ENCODE measurements at places on chromosomes 11 and 22.

DNA sequence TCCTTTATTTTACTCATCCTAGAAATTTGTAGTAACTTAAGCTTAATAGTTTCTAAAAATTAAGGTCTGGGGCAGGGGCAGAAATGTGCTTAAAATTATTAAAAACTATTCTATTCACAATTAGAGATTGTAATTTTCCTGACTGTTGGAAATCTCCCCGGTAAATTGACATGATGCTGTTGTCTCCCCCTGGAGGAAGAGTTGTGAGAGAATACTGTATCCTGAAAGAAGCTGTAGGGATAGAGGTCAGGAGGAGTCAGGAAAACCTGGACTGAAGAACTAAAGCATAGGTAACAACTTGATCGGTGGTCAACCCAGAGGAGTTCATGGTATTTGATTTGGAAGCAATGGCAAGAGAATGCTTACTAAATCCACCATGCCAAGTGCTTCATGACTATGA lies 16.2 kb upstream of the ESAM start:
- no peak for DNase-seq

DNA sequence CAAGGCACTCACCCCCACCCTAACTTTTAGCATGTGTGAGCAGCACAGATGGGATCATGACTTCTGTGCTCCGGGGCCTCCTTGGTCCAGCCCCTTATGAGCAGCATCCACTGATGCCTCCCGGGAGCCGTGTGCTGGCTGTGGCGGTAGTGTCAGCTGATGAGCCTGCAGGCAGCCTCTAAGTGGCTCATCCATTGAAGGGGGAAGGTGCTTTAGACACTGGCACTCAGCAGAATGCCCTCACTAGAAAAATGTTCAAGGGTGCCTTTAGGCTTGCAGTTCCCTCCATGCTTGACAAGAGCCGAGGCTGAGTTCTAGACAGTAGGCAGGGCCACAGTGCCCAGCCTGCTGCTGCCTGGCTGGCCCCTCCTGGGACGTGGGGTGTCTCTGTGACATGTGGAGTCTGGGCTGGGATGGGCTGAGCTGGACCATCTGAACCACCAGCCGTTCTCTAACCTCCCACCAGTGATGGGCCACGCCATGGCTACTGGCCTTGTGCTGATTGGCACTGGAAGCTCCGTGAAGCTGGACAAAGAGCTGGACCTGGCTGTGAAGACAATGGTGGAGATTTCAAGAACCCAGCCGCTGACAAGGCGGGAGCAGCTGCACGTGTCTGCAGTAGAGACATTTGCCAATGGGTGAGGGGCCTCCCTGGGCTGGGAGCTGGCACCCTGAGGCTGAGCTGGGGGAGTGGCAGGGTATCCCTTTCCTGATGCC lies 5.8 kb downstream of the TTC38 start:
- no peak for DNase-seq

DNA sequence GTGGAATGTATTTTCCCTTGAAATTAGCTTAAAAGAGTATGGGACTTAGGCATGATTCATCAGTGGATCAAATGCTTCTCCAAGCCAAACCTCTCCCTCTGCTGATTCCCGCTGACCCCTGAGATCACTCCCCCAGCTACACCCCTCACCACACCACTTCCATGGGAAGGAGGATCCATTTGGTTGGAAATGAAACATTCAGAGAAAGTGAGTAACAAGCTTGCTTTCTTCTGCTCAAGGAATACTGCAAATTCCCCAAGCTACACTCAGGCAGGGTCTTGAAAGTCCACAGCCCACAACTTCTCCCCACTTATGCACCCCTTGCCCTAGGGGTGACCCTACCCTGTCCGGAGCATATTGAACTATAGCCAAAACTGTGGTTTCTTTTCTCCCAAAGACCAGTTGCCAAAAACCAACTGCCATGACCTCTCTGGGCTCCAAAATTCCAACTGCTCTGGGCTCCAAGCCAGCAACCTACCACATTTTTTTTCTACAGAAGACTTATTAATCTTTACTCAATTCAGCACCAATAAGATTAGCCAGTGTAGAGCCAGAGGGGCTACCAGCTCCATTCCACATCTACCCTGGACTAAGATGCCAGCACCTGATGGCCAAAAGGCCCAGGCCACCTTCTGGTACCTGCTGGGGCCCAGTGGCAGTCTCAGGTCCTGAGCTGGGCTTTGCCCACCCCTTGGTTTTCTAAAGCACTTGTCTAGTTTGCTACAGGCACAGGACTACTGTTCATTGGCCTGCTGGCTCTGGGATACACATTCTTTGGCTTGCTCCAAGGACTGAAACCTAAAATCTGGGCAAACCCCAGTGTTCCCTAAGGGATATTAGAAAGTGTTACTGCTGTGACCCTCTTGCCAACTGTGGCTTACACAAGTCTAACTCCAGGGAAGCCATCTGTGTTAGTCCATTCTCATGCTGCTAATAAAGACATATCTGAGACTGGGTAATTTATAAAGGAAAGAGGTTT lies 101.1 kb downstream of the MICAL3 start:
- DNase-seq = no peak

- peak; percentile 62 for DNase-seq
Measured at GRCh38 chr22:29457730-29458129, 19.3 kb downstream of the RFPL1 start.

DNA sequence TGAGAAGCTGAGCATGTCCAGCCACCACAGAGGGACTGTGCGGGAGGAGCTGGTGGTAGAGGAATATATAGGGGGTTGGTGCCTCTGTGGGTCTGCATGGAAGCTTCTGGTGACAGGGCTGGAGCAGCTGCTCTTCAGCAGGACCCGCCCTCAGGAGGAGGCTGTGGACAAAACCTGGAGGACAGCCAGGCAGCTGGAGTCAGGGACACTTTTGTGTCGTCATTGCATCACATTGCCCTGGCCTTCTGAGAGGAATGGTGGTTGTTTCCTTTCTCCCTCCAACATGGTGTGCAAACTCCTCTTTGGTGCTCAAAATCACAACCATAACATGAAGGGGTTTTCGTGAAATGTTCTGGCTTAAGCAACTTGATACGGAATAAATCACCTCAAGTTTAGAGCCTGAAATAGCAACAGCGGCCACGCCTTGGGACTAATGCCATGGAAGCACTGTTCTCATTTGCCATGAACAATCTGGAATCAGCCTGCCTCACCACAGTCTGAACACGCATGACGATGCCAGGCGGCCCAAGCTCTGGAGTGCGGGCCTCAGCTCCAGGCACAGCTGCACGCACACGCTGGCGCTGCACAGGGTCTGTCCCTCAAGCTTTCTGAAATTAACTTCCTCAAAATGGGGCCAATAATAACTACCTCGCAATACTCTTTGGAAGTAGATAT lies 17.1 kb upstream of the CSRP3 start:
- no peak for DNase-seq

Measured in SW480 (cell line).